ENCODE measurements at places on chromosomes 1 and 21. TPM values are rescaled to one million over a fixed set of nuclear protein-coding genes. Genes with fewer than 3 reads are reported as not detected.
A peak's percentile ranks its signal among the peaks of the same experiment; 100 is the strongest.

Gene HLX
- 9.0 TPM for total RNA-seq

Gene PADI1
- under 0.01 TPM for total RNA-seq

DNA sequence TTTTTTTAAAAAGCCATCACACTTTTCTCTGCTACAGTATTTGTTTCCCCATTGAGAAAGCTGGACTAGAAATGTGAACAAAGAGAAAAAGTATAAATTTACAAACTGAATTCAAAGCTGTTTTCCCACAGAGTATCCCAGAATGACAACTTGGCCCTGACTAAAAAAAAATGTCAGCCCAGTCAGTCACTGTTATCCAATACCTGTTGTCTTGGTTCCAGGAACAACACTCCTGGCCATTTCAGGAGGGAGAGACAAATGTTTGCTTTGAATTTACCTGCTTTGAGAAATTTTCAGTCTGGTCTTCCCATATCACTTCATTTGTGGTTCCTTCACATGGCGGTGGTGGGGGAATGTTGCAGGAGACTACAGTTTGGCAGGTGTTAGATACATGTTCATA, 46.2 kb downstream of the COLGALT2 start:
- DNase-seq, result no peak

DNA sequence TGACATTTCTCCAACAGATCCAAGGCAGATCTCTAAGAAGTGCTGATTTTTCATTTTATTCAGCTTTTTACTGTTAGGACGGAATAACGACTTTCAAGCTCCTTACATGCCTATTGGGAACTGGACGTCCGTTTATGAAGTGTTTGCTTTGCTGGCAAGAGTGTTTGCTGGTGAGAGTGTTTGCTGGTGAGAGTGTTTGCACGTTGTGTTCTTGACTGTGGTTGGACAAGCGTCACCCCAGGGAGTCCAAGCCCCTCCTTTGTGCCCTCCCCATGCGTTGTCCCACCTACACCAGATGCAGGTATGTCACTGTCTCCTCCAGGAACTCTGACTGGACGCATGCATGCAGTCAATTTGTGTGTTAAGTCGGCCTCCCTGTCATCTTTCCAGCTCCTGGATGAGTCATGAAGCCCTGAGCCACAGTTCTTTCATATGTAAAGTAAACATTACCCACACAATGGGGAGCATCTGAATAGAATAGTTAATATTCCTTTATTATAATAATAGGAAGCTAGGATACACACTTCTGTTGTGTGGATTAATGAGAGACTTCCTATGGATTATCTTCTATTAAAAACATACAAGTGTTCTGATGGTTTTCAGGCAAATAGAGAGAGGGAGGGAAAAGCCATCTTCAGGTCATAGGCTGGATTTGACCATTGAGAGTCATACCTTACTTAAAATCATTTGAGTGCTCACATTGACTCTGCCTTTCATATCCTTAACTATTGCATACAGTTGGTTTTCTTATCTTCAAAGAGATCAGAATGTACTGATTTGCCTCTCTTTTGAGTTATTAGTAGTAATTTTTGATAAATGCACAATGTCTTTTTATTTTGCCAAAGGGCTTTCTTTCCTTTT, 119.2 kb downstream of the GALNT2 start:
- peak; percentile 81 for DNase-seq

Gene PRAMEF5
- not detected for total RNA-seq

Gene DUSP23
- total RNA-seq, result 13.8 TPM

Gene PCP4L1
- not detected for total RNA-seq

DNA sequence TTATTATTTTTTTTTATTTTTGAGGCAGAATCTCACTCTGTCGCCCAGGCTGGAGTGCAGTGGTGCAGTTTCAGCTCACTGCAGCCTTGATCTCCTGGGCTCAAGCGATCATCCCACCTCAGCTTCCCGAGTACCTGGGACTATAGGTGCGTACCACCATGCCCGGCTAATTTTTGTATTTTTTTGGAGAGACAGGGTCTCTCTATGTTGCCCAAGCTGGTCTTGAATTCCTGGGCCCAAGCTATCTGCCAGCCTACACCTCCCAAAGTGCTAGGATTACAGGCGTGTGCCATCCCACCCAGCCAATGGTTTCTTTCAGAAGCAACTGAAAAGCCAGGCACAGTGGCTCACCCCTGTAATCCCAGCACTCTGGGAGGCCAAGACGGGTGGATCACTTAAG, 2.3 kb downstream of the KRTCAP2 start:
- DNase-seq, result no peak

DNA sequence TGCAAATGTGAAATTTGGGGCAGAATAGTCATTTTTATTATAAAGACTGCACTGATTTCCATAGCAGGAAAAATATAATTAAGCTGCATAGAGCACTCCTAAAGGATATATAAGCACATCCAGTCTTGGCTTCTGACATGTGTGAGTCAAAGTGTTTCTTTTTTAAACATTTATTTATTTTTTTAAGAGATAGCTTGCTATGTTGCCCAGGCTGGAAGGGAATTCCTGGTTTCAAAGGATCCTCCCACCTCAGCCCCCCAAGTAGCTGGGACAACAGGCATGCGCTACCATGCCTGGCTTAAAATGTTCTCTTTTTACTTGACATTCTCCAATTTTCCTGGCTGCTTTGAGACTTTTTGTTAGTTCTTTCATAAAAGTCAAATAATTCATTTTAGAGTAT, 126.1 kb downstream of the HMCN1 start:
- DNase-seq, result no peak

DNA sequence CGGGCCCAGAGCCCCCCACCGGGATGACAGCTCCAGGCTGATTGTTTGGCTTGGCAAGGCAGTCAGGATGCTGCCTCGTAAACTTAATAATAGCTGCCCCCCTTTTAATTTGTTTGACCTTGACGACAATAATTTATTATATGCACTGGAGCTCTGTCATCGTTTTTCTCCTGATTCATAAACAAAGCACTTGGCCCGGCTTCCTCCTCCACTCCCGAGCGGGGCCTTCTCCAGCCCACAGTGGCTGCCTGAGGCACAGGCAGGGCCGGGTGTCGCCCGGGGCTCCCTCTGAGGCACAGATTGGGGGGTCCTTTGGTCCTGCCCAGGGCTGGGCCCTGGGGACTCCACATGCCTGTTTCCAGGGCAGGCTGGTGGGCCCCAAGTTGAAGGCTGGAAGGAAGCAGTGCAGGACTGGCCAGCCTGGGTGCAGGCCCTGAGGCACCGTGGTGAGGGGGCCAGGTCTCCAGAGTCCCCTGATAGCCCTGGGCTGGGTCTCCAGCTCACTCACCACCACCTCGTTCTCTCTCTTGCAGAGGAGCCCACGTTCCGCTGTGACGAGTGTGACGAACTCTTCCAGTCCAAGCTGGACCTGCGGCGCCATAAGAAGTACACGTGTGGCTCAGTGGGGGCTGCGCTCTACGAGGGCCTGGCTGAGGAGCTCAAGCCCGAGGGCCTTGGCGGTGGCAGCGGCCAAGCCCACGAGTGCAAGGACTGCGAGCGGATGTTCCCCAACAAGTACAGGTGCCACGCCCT, 52.0 kb upstream of the ARHGEF16 start:
- peak; percentile 99 for DNase-seq

DNA sequence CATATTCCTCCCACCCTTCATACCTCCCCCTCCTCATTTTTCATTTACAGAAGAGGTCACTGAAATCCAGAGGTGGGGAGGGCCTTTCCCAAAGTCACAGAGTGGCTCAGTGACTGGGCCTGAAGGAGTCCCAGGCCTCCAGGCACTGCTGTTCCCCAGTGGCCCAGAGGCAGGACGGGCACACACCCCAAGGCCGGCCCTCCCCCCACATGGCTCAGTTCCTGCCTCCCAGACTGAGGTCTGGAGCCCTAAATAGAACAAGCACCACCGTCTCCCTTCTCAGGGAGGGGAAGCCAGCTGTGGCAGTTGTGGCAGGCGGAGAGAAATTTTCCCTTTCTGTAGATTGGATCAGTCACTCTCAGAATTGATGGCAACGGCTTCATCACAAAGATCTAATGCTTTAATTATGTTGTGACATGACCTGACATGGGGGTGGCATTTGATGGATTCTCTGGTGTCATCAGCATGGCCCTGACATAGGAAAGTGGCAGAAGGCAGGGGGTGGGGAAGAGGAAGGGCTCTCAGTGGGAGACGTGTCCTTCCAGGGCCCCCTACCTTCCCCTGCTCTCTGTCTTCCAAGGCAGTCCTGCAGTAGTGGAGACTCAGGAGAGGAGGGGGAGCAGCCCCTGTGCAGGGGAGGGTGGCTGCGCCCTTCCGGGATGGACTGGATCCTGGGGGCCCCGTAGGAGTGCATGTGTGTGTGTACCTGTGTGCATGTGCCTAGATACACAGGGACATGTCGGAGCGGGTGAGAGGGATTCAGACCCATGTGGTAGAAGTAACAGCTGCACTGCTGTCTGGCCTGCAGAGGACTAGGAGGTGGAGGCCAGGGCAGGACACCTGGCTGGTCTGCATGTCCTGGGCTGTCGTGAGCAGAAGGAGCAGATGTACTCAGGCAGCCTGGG, 41.2 kb upstream of the FOXO6 start:
- no peak for DNase-seq

- peak; percentile 73 for DNase-seq
Observed at GRCh38 chr1:236156512-236157208, 14.3 kb downstream of the GPR137B start.

GRCh38 chr1:204574016-204574864, 58.0 kb downstream of the MDM4 start:
- DNase-seq, result no peak

- no peak for DNase-seq
Observed at GRCh38 chr1:36908096-36908495, 126.2 kb downstream of the GRIK3 start.

DNA sequence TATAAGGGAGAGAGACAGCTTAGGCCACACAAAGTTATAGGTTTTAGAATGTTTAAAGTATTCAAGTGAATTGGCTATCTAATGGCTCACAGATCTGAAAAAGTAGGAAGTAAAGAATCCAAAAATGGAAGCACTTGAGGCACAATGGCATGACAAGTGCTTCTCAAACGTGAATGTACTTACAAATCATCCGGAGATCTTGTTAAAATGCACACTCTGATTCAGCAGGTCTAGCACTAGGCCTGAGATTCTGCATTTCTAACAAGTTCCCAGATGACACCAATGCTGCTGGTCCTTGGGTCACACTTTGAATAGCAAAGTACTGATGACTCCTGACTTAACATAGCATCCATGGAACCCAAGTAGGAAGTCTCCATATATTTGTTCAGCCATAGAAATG, 20.9 kb upstream of the AGL start:
- DNase-seq, result no peak

DNA sequence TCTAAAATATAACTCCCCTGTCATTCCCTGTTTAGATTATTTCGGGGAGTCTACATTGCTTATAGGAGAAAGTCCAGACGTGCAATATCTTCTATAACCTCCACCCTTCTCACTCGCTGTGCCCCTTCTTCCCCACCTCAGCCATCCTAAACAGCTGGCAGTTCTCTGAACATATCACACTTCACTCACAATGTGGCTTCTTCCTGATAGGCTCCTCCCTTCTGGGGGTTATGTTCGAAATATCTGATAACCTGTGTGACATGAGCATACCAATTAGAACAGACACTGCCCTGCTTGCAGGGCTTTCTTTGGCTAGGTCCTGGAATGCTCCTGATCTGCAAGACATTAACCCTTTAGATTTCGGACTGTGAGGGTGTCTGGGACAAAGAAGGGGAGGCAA, 274.6 kb downstream of the NFIA start:
- DNase-seq, result no peak

Gene PLPPR5
- total RNA-seq, result not detected

Gene LRRC3
- 0.88 TPM for total RNA-seq

DNA sequence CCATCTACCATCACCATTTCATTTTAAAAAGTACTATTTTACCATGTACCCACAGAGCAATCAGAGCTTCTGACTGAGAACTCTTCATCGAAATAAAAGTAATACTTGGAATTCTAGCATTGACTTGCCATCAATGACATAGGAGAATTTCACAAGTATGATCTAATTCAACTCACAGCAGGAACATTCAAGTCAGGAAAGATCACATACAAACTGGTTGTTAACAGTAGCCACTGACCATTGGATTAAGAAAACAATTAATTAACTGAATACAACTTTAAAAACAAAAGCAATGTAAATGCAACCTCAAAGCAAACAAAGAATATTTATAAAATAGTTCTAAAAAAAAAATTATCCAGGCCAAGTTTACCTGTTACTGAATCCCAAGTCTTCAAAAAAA, 18.8 kb downstream of the RNF115 start:
- no peak for DNase-seq

- peak; percentile 95 for DNase-seq
Observed at GRCh38 chr1:153608742-153609584, 4.0 kb downstream of the S100A16 start.

- no peak for DNase-seq
Observed at GRCh38 chr1:185008838-185009237, 34.5 kb upstream of the NIBAN1 start.

Measured in osteoblast (primary cell).